ENCODE measurements at places on chromosomes 7 and 10.
A peak's percentile ranks its signal among the peaks of the same experiment; 100 is the strongest.

DNA sequence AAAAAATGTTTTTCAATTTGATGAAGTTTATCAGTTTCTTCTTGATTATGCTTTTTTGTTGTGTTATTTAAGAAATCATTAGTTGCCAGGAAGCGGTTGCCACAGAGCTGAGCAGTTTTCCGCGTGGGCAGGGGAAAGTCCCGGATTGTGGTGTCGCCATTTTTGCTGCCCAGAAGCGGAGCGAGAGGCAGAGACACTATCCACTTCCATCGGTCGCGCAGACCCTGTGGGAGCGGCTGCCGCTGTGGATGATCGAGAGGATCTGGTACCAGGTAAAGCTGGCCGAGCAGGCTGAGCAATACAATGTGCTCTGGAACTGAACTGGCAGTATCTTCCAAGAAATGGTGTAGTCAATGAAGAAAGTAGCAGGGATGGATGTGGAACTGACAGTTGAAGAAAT lies 119.8 kb downstream of the ZNF736 start:
- no peak for DNase-seq

GRCh38 chr7:111210996-111211395 lies 120.1 kb downstream of the LRRN3 start:
- peak; percentile 45 for DNase-seq

DNA sequence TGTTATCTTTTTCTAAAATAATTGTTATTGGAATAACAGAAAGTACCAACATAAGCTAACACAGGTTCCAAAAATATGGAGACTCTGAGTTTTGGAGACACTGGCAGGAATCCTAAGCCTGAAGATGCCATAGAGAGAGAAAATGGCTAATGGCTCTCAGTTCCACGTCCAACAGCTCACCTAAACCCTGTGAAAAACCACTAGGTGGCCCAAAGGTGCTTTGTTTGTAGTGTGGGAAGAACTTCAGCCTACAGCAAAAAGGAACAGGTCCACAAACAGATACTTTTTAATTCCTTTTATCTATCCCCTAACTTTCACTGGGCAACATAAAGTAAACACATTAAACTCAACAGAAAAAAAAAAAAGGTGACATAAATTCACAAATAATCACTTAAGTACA lies 272.3 kb downstream of the SEMA3D start:
- no peak for DNase-seq

DNA sequence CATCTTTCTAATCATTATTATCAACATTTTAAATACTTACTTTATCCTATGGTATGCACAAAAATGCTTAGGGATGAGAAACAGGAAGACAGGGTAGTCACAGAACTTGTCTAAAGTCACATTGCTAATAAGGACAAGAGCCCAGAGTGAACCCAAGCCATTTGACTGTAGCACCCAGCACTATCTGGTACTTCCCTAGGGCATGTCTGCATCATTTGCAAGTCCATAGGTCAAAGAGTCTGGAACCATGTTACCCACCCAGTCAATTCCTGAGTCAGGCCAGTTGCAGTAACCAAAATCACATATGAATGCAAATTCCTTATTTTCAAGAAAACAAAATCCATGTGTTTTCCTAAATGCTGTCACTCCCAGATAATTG lies 19.1 kb downstream of the ASAH2 start:
- no peak for DNase-seq

DNA sequence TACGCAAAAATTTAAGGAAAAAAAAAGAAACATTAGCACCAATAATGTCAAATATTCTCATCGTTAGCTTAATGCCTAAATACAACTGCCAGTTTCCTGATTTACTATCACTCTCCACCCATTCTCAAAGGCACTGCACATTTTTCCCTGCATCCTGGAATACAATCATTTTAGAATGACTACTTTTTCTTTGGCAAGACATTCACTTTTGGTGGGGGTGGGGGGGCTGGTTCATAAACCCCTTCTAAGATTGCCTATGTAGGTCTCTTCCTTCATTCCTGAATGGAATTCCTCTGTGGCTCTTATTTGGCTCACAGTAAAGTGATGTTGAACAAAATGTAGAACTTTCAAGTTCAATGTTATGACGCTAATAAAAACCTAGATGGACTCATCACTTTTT lies 74.3 kb downstream of the RNLS start:
- no peak for DNase-seq

DNA sequence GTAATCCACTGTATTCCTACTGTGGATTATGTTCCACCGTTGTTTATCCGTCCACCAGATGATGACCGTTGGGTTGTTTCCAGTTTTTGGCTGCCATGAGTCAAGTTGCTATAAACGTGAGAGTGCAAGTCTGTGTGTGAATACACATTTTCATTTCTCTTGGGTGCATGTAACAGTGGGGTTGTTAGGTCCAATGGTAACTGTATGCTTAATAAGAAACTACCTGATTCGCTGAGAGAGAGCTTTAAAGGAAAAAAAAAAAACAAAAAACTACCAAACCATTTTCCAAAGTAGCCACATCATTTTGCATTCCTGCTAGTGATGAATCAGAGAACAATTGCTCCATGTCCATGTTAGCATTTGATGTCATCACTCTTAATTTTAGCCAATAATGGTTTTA lies 15.9 kb downstream of the UBN2 start:
- peak; percentile 58 for DNase-seq

DNA sequence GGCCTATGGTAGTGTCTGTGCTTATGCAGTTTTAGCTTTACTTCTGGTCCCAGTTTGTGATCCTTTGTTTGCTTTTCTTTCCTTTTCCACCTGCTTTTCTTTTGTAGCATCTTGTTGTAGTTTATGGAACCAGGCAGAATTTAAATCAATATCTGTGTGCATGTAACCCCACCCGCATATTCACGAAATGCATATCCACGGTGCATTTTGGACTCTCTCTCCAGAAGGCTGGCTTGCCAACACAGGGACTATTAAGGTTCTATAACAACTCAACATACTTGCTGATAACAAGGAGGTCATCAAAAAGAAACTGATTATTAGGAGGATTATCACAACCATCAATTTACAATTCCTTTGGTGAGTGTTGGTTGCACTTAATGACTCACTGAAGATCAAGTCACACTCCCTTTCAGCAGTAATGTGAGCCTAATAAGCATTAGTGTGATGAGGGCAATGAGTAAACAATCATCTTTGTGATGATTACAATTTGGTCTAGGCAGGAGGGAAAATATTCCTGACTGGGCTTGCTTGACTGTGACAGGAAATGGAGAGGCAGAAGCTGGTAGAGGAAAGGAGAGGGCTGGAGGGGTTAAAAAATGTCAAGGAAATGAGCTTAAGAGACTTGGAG lies 378.6 kb downstream of the REEP3 start:
- DNase-seq, result no peak

- DNase-seq, result peak; percentile 41
These were observed 559 bp downstream of the TRA2A start for GRCh38 chr7:23531050-23531793.

GRCh38 chr7:143979998-143980397 lies 20.1 kb upstream of the OR6B1 start:
- DNase-seq, result no peak

DNA sequence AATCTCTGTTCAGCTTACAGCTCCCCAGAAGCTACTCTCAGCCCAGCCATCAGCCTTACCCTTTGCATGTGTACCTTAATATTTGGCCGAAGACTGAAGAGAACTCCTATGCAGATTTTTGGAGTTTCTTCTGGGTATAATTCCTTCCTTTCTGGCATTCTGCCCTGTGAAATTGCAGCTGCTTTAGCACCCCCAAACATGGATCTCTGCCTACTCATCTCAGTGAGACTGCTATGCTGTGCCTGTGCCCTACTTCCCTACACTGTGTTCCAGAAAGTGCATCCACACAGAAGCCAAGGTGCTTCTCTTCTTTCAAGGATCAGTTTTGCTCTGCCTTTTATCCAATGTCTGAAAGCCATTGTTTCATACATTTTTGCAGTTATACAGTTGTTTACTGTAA lies 81.6 kb downstream of the NPY start:
- DNase-seq, result no peak

- no peak for DNase-seq
These were observed 28.9 kb downstream of the MAT1A start for GRCh38 chr10:80260295-80261243.

GRCh38 chr7:80732630-80733029 lies 94.2 kb downstream of the CD36 start:
- DNase-seq, result no peak

- DNase-seq, result no peak
These were observed 13.5 kb upstream of the RABGEF1 start for GRCh38 chr7:66727058-66727457.

- DNase-seq, result no peak
These were observed 133.3 kb upstream of the LAMB4 start for GRCh38 chr7:108263425-108263824.

- no peak for DNase-seq
These were observed 200.6 kb downstream of the DIP2C start for GRCh38 chr10:488933-489215.

GRCh38 chr7:30925913-30926312 lies 14.3 kb downstream of the AQP1 start:
- DNase-seq, result no peak

- DNase-seq, result peak; percentile 81
These were observed 67.7 kb downstream of the COL13A1 start for GRCh38 chr10:69869291-69869961.

DNA sequence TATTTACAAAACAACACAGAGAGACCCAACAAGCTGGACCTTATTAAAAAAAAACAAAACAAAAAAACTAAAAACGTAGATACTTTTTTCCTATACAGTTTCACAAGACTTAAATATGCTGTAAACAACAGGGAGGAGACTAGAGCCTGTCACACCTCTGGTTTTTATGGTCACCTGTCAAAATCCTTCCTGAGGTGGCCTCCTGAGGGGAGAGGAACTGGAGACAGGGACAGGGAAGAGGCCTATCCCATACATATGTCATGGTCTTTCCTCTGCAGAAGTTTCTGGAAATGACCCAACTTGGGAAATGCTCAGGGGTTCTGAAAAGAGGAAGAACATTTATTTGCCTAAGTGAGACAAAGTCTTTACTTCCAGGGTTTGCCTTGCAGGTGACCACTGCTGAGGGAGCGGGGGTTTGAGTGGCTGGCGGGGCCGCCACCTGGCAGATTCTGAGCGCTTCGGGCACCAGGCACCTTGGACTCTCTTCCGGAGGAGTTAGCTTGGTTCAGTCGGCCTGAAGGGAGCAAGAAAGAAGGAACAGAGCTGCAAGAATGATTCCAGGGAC lies 18.3 kb downstream of the CPA1 start:
- no peak for DNase-seq

DNA sequence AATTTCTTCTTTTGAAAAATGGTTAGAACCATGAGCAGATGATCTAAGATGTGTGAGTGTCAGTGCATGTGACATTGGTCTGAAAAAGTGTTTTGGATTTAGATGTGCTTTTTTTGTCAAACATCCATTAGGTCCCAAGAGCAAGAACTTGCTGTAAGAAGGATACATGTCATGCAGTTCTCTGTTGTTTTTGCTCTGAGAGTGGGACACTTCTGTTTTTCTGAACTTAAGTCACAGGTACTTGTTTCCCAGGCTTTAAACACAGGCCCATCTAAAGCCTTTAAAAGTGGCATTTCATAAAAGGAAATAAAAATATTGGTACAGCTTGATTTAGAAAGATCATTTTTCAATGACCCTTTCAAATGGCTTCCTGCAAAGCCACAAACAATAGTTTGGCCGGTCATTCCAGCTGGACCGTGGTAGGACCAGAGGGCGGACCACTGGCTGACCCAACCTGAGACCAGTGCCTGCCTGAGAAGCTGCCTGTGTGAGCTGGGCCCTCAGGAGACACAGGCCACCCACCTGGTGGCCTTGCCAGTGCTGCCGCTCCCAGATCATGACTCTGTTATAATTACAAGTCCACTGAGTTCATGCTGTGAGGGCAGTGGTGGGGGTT lies 92.7 kb downstream of the EEPD1 start:
- DNase-seq, result no peak

DNA sequence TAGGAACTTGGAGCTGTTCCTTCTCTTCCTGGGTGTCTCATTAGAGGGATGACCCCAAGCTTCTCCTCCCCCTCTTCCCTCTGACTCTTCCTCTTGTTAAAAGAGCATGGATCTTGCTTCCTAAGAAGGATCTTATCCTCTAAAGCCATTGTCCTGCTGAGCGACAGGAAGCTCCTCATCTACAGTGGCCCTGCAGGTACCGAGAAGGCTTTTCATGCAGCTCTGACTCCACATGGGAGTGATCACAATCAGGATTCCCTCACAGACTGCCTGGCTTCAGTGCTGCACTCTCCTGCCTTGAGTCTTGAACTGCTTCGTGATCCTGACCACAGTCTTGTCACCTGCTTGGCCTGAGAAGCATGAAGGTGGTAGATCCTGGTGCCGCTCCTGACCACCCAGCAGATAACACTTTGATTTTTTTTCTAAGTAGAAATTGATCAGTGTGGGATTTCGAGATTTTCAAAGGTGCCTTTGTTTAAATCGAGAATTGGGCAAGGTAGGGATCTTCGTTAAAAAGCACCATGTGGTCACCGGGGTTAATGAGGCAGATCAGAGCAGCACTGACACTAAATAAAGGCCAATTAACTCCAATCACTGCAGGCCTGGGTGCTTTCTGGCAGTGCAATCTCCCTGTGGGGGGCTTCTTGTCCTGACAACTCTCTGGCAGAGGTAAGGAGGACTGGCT lies 376.4 kb downstream of the NRG3 start:
- DNase-seq, result no peak

- no peak for DNase-seq
These were observed 207.9 kb downstream of the GRM3 start for GRCh38 chr7:86851566-86851965.

GRCh38 chr10:71060476-71061426 lies 151.6 kb upstream of the UNC5B start:
- no peak for DNase-seq

GRCh38 chr7:86485827-86486226 lies 157.9 kb upstream of the GRM3 start:
- DNase-seq, result no peak

GRCh38 chr10:116134322-116134721 lies 138.7 kb downstream of the GFRA1 start:
- DNase-seq, result no peak

DNA sequence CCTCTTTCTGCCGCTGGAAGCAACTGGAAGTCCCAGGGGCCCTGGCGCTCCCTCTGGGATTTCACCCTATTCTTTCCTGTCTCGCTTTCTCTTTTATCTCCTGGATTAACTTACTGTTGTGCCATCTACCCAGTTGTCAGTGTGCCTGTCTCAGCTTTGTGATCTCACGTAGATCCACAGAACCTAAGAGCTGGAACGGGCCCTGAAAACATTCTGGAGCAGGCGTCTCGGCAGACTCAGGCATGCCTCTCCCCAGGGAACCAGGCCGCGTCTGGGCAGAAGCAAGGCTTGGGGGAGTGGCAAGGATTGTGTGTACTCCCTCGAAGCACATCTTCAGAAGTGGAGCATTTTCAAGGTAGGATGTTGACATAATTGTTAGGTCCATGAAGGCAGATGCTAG lies 87.2 kb downstream of the KCNMA1 start:
- no peak for DNase-seq

DNA sequence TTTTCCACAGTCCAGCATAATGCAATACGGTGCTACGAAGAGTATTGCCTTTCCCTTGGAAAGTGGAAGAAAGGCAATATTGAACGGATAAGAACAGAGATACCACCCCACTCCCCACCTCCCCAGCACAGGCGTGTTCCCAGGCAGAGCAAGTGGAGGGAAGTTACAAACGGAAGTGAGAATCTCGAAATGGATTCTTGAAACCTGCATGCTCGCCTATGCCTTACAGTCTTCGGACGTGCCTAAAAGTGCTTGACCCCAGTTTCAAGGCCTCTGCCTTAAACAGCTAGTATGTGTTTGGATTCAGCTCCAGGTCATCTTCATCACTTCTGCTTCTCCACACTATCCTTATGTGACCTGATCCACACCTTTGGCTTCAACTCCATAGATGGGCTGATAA lies 35.0 kb upstream of the USP6NL start:
- DNase-seq, result no peak

GRCh38 chr10:84429926-84430520 lies 101.6 kb downstream of the CCSER2 start:
- no peak for DNase-seq

Data from stromal cell of bone marrow (primary cell).